ENCODE measurements at places on chromosomes 1 and 21. TPM values are rescaled to one million over a fixed set of nuclear protein-coding genes. Genes with fewer than 3 reads are reported as not detected.

Gene TNFRSF4
- not detected for polyA plus RNA-seq

Gene MEX3A
- 0.05 TPM for polyA plus RNA-seq

Gene CDC42
- polyA plus RNA-seq = 159 TPM

Gene DIO1
- polyA plus RNA-seq = not detected

Gene RGS13
- polyA plus RNA-seq = not detected

Gene PLA2G2D
- not detected for polyA plus RNA-seq

Gene TARDBP
- 128 TPM for polyA plus RNA-seq

Gene C1orf56
- polyA plus RNA-seq = 17.7 TPM

Gene ACTN2
- polyA plus RNA-seq = 0.22 TPM

Gene MTOR
- 10.6 TPM for polyA plus RNA-seq

Gene KRTAP19-3
- polyA plus RNA-seq = not detected
